ENCODE measurements at places on chromosomes 3 and 15.

GRCh38 chr15:80503319-80503952 lies 99.3 kb downstream of the ARNT2 start:
- no peak for DNase-seq

- DNase-seq = no peak
Observed at GRCh38 chr3:39651993-39652739, 157.2 kb upstream of the MYRIP start.

- peak; percentile 77 for DNase-seq
Observed at GRCh38 chr15:68425428-68426060, 6.4 kb downstream of the ITGA11 start.

- DNase-seq = no peak
Observed at GRCh38 chr15:23910030-23910429, 222.9 kb upstream of the NDN start.

- no peak for DNase-seq
Observed at GRCh38 chr3:16841041-16841753, 43.6 kb upstream of the PLCL2 start.

- DNase-seq = no peak
Observed at GRCh38 chr3:190012314-190012782, 108.3 kb downstream of the P3H2 start.

DNA sequence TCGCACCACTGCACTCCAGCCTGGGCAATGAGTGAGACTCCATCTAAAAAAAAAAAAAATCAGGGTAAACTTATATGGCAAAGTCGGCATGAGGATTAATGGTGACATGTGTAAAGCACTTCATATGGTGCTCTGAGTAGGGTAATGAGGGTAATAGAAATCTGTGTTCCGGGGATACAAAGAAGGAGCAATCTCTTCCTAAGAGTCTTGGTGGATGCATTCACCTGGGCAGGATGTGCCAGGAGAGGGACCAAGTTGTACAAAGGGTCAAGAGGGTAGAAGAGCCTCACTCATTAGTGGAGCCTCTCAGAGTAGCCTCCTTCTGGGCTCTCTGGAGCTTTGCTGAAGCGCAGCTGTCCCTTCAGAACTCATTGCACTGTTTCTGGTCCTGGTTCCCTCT lies 9.3 kb upstream of the CX3CR1 start:
- no peak for DNase-seq
